ENCODE measurements at places on chromosomes 4 and X.
A peak's percentile ranks its signal among the peaks of the same experiment; 100 is the strongest.

DNA sequence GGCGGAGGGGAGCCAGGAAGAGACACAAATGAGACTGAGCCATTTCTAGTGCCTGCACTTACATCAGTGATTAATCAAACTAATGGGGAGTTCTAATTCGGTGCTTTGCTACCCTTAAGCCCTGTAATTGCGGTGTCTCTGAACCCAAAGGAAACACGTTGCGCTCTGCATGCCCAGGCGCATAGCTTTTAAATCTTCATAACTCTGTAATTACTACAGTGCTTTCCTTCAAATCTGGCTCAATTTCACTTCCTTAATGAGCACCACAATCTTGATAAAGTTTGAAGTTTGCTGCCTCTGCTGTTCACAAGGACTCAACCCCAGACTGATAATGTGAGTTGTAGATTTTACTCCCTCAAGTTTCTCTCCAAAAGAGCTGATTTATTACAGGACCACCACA is 5.7 kb upstream of the NHS start:
- DNase-seq = no peak

DNA sequence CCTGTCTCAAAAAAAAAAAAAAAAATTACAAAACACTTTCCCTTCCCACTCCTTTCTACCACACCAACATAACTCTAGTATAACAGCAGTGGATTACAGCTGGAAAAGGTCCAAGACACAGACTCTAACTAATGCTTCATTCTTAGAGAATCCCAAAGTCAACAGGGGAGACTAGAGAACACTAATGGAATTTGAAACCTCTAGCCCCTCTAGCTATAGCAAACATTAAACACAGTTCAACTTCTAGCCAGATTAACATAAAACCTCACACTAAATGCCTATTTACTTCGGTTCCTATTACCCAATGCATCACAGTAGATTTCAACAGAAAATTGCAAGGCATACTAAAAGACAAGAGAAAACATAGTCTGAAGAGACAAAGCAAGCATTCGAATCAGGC is 10.5 kb upstream of the DHX15 start:
- no peak for DNase-seq

DNA sequence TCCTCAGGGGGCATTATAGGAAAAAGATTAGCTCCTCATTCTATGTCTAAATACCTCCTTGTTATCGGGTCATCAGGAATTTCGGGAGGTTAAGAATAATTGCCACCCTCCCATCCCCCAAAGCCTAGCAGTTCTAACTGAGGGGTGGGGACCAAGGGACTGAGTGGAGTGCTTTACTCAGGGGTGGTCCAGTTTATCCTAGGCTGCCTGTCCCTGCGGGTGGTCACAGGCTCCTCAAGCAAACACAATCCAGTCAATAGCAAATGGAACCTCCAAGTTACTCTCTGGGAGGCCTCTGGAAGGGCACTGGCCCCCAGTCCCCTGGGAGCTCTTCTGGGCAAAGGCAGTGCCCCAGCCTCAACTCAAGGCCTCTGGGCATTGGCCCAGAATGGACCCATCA is 6.7 kb downstream of the ELF4 start:
- DNase-seq = no peak

GRCh38 chr4:53916431-53916889 is 147.9 kb downstream of the CHIC2 start:
- DNase-seq = no peak

DNA sequence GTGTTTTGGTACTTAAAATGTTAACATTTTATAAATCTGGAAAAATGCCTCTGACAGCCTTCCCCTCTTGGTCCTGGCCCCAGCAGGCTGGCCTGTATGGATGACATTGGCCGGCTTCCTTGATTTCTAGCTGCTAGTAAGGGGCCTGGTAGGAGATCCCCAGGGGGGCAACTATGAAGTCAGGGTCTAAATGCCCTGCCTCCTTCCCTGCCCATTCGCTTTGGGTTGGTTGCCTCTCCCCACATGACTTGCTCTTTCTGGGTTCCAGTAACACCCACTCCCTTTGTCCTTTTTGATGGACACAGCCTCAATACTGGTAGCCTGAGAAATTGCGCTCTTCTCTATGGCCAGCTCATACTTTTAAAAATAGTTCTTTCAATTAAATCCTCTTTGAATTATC is 78.0 kb upstream of the MAD2L1 start:
- no peak for DNase-seq

DNA sequence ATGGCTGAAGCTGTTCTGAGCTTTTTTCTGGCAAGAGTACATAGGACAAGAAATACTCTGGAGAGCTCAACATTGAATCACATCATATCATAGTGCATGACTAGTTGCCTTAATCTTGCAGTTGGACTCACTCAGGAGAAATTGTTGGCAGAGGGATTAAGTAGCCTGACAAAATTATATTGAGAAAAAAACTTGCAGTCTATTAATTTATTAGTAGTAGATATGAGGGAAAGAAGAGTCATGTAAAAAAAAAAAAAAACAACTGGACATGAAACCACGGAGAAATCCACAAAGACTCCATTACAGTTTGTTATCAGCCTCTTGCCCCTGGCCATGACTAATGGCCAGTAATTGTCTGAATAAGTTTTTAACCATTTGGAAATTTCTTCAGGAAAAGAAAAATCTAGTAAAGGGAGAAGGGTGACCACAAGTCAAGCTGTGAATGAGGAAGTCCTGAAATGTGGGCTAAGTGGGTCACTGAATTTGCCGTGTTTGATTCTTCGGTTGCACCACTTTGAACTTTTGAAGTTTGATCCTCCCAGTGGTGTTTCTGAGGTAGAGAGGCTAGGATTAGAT is 45.6 kb downstream of the FHL1 start:
- no peak for DNase-seq

DNA sequence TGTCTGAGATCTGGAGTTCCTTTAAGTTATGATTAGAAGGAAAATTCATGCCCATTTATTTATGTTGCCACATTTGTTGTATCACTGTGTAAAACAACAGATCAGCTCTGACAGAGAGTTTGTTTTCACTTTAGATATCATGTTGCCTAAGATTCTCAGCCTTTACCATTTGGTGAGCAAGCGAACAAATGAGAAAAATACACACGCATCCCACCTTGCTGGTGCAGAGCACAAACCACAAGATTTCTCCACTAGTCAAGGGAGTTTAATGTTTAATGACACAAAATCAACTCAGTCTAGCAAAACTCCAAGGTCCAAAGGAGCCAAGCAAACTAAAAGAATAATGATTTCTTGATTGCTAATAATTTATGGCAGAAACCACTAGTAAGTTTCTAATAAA is 27.7 kb downstream of the FGF5 start:
- DNase-seq = no peak

DNA sequence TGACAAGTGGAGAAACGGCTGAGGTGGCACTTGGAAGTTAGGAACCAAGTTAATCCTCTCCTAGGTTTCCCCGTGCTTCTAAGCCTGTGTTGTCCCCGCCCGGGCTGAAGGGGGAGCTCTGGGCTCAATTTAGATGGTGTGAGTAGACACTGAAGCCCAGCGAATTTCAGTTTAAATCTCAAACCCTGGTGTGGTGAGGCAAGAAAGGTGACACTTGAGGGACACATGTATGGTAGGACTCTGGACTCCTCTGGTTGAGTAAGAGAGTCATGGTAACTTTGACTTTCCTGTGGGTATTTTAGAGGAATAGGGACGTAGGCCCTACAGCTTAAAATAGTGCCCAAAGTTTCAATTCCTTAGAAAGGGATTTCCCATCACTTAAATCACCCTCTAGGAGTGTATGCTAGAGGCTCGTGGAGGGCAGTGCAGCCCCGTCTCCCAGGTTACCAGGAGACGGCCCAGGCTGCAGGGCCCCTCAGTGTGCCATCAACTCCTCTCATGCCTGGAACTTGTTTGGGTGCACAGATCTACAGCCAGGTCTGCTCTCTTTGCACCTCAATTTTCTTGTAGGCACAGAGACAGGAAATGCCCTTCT is 24.0 kb downstream of the HAND2 start:
- no peak for DNase-seq

DNA sequence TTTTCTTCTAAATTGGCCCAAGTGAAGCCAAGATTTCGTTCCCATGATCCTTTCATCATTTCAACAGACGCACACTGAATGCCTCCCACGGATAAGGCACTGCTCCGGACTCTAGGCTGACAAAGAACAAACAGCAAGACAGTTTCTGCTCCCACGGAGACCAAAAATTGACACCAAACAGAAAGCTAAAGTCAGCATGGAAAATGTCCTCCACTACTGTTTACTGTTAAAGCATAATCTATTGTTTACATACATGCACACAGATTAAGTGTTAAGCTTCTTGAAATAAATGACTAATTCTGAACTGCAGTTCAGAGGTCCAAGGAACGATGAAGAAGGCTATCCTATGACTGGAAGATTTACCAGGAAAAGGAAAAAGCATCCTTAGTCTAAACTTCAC is 199.6 kb downstream of the AASDH start:
- no peak for DNase-seq

- DNase-seq = no peak
These were observed 39.8 kb downstream of the RAB33A start for GRCh38 chrX:130211415-130212186.

GRCh38 chr4:159146488-159146887 is 43.6 kb downstream of the RAPGEF2 start:
- no peak for DNase-seq

GRCh38 chr4:73744203-73744602 is 3.8 kb downstream of the CXCL8 start:
- DNase-seq = no peak

GRCh38 chr4:143700046-143700415 is 444 bp downstream of the FREM3 start:
- DNase-seq = no peak

DNA sequence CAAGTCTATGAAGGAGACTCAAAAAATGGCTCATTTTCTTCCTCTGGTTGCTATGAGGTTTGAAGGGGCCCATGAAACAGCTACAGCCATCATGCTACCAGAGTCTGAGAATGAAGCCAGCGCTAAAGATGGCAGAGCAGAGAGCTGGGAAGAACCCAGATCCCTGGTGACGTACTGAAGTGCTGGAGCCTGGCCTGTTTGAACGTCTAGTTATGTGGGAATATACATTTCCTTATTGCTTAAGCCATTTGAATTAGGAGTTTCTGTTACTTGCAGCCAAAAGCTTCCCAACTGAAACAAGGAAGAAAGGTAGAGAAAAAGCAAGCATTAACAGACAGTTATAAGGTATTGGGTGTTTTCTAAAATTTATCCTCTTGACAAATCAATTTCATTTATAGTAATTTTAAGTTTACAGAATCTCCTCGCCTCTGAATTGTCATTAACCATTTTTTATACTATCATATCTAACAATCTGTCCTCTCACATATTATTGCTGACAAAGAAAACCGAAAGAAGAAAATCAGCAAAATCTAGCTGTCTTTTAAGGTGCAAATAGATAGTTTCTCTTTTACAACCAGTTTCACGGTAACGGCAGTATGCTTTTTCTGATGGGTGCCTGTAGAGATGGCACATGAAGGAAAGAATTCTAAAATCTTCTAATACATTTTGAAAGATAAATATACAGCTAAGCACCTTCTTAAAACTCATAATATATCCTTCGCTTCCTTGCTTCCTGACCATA is 8.9 kb upstream of the COQ2 start:
- no peak for DNase-seq

- no peak for DNase-seq
These were observed 91.5 kb upstream of the MAP9 start for GRCh38 chr4:155468282-155468681.

DNA sequence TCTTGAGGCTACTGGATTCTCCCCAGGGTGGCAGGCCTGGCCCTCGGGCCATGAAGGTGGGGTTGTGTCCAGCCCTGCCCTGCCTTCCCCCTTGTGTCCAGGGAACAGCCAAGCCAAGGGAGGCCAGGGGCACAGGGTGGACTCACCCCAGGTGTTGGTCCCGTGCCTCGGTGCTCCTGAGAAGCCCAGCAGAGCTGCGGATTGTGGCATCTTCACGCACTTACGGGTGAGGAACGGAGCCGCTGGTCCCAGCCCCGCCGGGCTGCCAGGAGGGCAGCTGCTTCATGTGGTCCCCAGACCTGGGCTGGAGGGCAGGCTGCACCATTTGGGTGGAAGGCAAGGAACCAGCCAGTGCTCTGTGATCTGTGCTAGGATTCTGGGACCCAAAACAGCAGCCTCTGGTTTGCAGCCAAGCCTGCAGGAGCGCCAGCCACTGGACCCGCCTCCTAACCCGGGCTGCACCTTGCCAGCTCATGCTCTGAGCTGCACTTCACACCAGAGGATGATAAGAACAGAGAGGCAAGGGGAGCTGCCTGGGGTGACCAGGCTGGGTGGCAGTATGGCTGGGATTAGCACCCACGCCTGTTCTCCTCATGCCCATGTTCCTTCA is 36.1 kb upstream of the HMX1 start:
- DNase-seq = peak; percentile 35

DNA sequence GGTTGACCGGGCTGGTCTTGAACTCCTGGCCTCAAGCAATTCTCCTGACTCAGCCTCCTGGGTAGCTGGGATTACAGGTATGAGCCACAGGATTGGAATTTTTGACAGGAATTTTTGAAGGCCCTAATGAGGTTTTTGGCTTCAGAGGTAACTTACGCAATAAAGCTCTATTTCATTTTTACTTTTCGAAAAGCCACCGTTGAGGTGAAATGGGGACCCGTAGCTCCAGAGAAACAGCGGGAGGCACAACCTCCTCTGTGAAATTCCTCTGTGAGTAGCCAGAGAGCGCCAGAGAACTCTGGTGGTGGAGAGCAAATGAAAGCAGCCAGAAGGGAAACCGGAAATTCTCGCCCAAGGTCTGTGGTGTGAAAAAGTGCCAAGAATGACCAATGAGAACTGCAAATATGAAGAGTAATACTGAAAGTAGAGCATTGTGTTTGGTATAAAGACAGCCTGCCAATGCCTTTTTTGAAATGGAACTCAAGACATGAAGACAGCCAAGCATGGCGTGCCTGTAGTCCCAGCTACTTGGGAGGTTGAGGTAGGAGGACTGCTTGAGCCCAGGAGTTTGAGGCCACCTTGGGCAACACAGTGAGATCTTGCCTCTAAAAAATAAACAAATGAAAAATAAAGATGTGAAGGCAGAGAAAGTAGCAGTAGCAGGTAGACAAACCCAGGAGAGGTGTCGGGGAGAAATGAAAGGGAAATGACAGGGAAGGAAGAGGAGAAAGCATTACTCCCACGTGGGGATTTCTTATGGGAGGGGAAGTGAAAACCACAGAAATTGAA is 33.0 kb upstream of the TMEM131L start:
- peak; percentile 62 for DNase-seq

GRCh38 chrX:148958901-148959300 is 458.5 kb downstream of the AFF2 start:
- DNase-seq = no peak

- DNase-seq = no peak
These were observed 69.2 kb downstream of the RPS6KA6 start for GRCh38 chrX:84118769-84119168.

- DNase-seq = no peak
These were observed 1.6 kb upstream of the MMGT1 start for GRCh38 chrX:135975421-135975820.

- DNase-seq = no peak
These were observed 3.6 kb downstream of the ART3 start for GRCh38 chr4:76078033-76078613.

All from lower lobe of right lung (tissue), 2 donors.